WTC11 (cell line): ENCODE measurements at places on chromosomes 3 and 15. TPM values are rescaled to one million over a fixed set of nuclear protein-coding genes. Genes with fewer than 3 reads are reported as not detected.

The MST1 gene
- total RNA-seq = 13.8 to 17.2 TPM (median 17.2 TPM) in 3 replicates

The CD276 gene
- total RNA-seq = 146 to 153 TPM (median 150 TPM) in 3 replicates

GRCh38 chr3:134299185-134299887 lies 48.7 kb upstream of the RYK start:
- no peaks in the 10 kb centered on the region for H3K27me3 ChIP-seq
- H3K4me1 ChIP-seq = peaks cover 2% of the 10 kb centered on the region; the same call in 1 of the 2 replicates
- no peak for DNase-seq
- H3K36me3 ChIP-seq = no peaks in the 10 kb centered on the region

DNA sequence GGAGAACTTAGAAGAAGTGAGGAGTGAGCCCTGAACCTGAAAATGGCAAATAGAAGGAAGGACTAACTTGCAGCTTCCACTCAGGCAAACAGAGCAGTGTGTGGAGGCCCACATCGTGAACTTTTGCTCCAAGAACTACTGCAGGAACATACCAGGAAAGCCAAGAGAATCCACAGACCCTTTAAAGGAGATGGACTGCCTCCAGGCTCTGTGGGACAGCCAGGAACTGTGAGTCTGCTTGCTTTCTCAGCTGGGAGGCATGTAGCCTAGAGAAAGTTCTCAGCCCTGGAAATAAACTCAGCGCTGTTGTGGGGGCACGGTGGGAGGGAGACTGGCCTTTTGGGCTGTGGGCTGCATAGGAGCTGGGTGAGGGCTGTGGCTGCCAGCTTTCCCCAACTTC lies 93.0 kb downstream of the SNRK start:
- no peak overlapping the region for H3K27ac ChIP-seq
- DNase-seq = no peak
- H3K27me3 ChIP-seq = no peaks in the 10 kb centered on the region
- no peak overlapping the region for H3K4me3 ChIP-seq
- peaks cover 6% of the 10 kb centered on the region for H3K4me1 ChIP-seq

DNA sequence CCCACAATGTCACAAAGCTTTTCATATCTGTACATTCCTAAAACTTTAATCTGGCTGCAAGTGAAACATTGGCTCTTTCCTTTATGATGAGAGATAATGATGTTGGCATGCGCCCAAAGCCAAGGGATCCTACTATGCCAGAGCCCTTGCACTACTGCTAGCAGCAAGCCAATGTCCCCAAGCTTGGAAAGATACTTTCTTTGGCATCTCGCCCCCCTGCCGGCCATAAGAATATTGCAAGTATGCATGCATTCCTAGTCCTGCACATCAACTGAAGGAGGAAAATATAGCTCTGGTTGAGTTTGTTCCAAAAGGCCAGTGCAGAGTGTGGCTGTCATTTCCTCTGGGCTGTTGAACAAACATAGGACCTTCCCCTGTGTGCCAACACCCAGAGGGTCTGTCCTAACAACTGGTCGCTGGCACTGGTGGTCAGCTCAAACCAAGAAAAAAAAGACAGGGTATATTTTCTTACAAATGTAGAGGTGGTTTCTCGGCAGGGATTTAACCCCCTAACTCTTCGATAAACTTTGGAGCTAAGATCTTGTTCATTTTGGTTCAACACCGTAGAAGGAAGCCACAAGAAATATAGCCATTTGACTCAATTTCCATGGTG lies 120.9 kb upstream of the ZBED2 start:
- no peaks in the 10 kb centered on the region for H3K27me3 ChIP-seq
- peaks cover 10% of the 10 kb centered on the region for H3K4me1 ChIP-seq
- no peaks in the 10 kb centered on the region for H3K36me3 ChIP-seq
- DNase-seq = peak; percentile 27

- peaks cover 5% of the 10 kb centered on the region for H3K4me1 ChIP-seq
- peak; percentile 65 for DNase-seq
- H3K4me3 ChIP-seq = no peak overlapping the region
- no peaks in the 10 kb centered on the region for H3K27me3 ChIP-seq
- no peaks in the 10 kb centered on the region for H3K36me3 ChIP-seq
Measured at GRCh38 chr3:182704926-182705325, 88.4 kb upstream of the ATP11B start.

The FANCI gene
- 94.5 to 108 TPM (median 101 TPM) in 3 replicates for total RNA-seq

- no peaks in the 10 kb centered on the region for H3K27me3 ChIP-seq
- no peaks in the 10 kb centered on the region for H3K36me3 ChIP-seq
- peak overlapping the region; percentile 8; the same call in 1 of the 2 replicates for H3K4me3 ChIP-seq
Measured at GRCh38 chr3:61684386-61684785, 123.0 kb downstream of the PTPRG start.

The TTLL13 gene
- total RNA-seq = 0.18 to 0.76 TPM (median 0.48 TPM) in 3 replicates
